DMS53 (cell line): ENCODE measurements at places on chromosomes 4 and X.
A peak's percentile ranks its signal among the peaks of the same experiment; 100 is the strongest.

GRCh38 chr4:164081801-164082200, 587.3 kb downstream of the TMA16 start:
- no peak for DNase-seq

DNA sequence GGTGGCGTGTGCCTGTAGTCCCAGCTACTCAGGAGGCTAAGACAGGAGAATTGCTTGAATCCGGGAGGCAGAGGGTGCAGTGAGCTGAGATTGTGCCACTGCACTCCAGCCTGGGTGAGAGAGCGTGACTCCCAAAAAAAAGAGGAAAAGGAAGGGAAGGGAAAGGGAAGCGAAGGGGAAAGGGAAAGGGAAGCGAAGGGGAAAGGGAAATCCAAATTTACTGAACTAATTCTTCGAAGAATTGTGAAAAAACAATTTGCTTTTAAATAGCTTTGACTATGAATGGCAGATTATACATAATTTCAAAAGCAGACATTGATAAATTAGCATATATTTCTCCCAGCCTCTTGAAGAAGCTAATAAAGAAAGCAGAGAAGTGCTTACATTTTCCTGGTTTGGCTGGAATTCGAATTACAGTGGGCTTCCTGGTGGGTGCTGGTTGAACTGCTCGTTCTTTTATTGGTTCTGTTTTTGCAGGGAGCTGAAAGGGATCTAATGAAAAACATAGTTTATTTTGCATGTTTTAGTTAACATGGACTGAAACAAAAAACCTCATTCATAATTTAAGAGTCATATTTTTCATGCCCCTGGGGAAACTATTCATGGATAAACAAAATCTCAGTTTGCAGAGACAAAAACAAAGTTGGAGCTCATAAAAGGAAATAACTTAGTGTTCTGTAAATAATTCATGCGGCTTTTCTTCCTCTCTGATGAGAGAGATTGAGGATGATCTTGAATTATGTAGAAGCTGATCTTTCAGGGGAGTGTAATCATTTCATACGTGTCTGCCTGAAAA, 66.0 kb downstream of the RPS3A start:
- DNase-seq, result no peak

DNA sequence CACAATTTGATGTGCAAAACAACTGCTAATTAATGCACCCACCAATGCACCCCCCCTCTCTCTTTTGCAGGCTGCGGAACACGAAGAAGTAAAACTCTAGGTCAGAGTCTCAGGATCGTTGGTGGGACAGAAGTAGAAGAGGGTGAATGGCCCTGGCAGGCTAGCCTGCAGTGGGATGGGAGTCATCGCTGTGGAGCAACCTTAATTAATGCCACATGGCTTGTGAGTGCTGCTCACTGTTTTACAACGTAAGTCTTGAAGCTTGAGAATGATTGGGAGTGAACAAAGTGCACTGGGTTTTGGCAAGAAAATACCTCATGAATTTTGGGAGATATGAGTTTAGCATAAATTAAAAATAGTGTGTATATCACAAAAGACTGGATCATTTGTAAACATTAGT, 28.9 kb downstream of the TMPRSS11E start:
- no peak for DNase-seq

- DNase-seq, result no peak
These were observed 9.9 kb upstream of the GABRE start for GRCh38 chrX:151984328-151984727.

- no peak for DNase-seq
These were observed 203.1 kb downstream of the AASDH start for GRCh38 chr4:56184214-56184613.

DNA sequence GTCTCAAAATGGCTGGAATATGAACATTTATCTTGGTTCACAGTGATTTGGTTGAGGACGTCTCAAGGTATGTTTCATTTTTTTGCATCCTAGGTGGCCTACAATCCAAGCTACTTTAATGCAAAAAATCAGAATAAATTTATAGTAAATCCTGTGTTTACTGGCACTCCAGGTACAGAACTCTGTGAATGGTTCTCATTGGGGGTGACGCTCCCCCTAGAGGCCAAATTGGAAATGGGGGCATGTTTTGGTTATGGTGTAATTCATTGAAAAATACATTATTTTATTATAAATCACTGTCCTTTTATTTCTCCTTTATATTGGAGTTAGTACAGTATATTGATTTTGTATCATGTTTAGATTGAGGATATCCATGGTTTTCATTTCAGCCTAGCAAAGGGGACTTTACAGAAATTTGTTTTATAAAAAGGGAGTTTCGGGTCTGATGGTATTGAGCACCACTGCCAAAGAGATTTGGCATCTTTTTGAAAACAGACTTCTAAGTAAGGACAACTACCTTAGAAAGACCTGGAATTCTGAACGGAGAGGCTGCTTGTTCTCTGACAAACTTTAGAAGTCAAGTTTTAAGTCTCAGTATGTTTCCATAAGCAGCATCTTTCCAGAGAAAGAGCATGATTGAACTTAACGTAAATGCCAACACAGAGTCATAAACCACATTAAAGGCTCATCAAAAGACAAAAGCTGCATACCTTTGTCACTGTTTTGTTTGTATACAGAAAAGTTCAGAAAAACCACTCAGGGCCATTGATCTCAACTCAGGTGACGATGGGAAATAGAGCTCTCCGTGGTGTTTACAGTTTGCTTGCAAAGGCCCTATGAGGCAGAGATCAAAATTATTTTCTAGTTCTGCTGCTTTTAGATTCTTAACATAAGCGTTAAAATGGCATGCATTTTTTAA, 19.4 kb downstream of the MTM1 start:
- peak; percentile 19 for DNase-seq

DNA sequence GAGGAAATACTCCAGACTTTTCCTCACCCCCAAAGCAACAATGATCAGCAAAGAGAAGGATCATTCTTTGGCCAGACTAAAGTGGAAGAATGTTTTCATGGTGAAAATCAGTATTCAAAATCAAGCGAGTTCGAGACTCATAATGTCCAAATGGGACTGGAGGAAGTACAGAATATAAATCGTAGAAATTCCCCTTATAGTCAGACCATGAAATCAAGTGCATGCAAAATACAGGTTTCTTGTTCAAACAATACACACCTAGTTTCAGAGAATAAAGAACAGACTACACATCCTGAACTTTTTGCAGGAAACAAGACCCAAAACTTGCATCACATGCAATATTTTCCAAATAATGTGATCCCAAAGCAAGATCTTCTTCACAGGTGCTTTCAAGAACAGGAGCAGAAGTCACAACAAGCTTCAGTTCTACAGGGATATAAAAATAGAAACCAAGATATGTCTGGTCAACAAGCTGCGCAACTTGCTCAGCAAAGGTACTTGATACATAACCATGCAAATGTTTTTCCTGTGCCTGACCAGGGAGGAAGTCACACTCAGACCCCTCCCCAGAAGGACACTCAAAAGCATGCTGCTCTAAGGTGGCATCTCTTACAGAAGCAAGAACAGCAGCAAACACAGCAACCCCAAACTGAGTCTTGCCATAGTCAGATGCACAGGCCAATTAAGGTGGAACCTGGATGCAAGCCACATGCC, 89.7 kb downstream of the TET2 start:
- DNase-seq, result no peak

- peak; percentile 63 for DNase-seq
These were observed 233.3 kb downstream of the NDST4 start for GRCh38 chr4:114879916-114880669.

GRCh38 chr4:64718091-64718490, 308.8 kb upstream of the TECRL start:
- DNase-seq, result peak; percentile 7

DNA sequence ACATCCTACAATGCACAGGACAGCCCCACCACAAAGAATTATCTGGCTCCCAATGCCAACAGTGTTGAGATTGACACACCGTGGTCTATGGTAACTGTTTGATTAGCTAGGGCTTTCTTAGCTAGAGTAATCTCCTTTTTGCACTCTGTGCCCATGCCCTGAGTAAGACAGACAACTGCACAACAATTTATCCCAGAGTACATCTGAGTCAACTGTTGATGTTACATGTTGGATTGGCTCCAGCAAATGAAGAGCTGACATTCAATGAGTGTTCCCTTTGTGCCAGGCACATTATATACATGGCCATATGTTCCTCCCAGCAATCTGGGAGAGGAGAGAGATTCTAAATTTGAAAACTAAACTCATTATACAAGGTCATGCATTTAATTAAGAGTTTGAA, 3.9 kb upstream of the FAM9C start:
- DNase-seq, result no peak

- DNase-seq, result peak; percentile 11
These were observed 50.7 kb downstream of the CHST7 start for GRCh38 chrX:46624090-46624786.

DNA sequence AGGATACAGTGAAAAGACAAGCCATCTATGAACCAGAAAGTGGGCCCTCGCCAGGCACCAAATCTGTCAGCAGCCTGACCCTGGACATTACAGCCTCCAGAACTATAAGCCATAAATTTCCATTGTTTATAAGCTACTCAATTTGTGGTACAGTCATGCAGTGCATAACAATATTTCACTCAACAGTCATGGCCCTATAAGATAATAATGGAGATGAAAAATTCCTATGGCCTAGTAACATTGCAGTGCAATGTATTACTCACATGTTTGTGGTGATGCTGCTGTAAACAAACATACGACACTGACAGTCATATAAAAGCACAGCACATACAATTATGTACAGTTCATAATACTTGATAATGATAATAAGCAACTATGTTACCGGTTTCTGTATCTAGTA, 17.1 kb upstream of the TLR1 start:
- DNase-seq, result no peak

GRCh38 chr4:118825799-118826198, 10.1 kb downstream of the SEC24D start:
- DNase-seq, result no peak

DNA sequence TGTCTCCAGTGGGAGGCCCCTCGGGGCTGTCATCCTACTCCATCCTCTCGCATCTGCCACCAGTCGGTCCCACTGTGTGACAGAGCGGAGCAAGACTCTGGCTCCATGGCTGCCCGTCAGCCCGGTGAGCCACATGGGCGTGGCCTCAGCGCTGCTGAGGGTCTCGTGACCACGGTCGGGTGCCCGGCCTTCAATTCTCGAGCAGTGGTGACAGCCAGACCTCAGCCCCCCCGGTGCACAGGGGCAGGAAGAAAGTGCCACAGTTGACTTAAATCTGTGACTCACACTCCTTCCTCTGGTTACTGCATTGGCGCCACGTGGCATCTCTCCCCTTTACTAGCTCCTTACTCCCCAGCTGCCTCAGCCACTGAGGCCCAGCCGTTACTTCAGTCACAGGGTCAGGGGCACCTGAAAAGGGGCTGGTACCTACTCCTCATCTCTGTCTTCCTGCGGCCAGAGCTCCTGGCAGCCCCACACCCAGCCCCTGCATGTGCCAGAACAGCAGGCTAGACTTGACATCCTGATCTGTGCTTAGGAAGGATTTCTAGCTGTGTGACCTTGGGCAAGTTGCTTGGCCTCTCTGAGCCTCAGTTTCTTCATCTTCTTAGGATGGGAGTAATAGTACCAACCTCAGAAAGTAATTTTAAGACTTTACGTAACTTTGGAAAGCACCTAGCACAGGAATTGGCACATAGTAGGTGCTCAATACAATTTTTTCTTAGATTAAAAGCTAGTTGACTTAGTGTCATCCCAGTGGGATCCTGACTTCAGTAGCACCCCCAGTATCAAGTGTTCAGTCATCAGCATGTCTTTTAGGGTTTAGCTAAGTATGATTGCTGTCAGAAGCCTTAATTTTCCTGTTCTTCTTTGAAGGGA, 66.1 kb downstream of the TNIP2 start:
- DNase-seq, result no peak

DNA sequence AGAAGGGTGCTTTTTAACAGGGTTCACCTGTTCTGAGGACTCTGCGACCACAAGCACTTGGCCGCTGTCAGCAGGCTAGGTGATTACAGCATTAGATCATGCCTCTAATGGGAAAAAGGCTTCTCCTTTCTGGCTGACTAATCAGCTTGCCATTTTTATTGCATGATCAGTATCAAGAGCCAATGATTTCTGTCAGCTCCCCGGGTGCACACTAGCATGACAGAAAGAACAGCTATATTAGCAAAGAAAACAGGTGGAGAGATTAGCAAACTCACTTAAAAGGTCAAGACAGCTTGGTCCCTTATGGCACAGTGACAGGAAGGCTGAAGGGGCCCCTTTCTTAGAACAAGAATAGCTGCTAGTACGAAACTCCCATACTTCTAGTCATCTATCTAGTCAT, 170.0 kb downstream of the SMIM20 start:
- no peak for DNase-seq

DNA sequence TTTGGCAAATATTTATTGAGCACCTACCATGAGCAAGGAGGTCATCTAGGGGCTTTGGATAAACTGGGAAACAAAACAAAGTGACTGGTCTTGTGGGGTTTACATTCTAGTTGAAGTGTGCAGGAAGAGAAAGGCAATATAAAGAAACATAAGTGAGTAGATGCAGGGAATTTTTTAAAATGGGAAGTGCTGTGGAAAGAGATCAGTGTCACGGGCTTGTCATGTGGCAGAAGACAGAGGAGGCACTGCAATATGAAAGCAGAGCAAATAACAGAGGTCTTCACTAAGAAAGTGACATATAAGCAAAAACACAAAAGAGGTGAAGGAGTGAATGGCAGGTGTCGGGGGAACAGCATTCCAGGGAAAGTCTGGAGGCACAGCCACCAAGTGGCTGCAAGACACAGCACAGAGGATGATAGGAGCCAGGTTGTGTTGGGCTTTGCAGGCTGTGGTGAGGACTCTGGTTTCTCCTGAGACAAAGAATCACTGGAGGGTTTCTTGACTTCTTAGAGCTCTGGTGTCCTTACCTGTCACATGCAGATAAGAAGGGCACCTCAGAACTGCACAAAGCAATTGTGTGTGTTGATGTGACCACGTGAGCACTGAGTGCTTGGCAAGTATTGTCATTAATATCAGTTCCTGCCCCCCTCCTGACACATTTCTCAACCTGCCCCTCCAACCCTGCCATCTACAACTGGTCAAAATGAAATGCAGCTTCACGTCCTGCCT, 143.5 kb downstream of the TSPAN5 start:
- no peak for DNase-seq

GRCh38 chrX:9923357-9923756, 43.8 kb upstream of the CLDN34 start:
- no peak for DNase-seq

- DNase-seq, result no peak
These were observed 8.8 kb downstream of the CEP44 start for GRCh38 chr4:174292473-174292872.

DNA sequence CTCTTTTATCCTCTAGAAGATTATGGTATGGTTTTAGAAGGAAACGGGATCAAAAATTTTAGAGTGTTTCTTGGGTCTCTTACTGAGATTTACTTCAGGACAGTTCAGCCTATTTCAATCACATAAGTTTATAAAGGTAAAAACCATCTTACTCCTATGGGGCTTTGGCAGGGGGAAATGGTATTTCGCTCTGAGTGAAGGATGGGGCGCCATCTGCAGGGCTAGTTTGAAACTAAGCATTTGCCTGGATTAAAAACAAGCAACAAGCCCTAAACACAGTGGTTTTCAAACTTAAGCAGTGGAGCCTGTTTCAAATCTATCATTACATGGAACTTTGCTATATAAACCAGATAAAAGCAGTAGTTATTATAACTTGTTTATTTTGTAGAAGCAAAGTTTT, 361.5 kb upstream of the FMR1 start:
- peak; percentile 47 for DNase-seq

- no peak for DNase-seq
These were observed 140.9 kb upstream of the ANXA3 start for GRCh38 chr4:78410676-78411075.

- peak; percentile 85 for DNase-seq
These were observed 14.5 kb downstream of the SLC25A5 start for GRCh38 chrX:119482481-119483480.

GRCh38 chrX:155949098-155949497, 48.4 kb upstream of the IL9R start:
- no peak for DNase-seq
